Vagina (tissue), 2 donors: ENCODE measurements at places on chromosomes 2 and 18. TPM values are rescaled to one million over a fixed set of nuclear protein-coding genes. Genes with fewer than 3 reads are reported as not detected.

DNA sequence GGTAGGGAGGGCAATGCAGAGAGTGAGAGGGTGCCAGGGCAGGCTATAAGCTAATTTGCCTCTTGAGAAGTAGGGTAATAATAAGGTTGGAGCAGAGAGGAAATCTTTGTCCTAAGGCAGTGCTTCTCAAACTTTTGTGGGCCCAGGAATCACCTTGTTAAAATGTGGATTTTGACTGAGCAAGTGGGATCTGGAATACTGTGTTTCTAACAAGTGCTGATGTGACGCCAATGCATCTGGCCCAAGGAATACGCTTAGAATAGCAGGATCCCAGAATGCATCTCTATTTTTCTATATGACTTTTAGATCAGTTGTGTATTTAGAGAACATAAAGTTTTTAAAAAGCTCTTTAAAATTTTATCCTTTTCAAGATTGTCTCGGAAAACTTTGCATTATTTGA lies 29.7 kb upstream of the GTF2A1L start:
- H3K4me1 ChIP-seq = no peaks in the 10 kb centered on the region
- H3K36me3 ChIP-seq = no peaks in the 10 kb centered on the region
- no peak overlapping the region for H3K27ac ChIP-seq

Gene CCDC141
- 2.0 TPM for total RNA-seq

- no peak overlapping the region for H3K4me3 ChIP-seq
- DNase-seq = no peak
- no peaks in the 10 kb centered on the region for H3K36me3 ChIP-seq
- no peaks in the 10 kb centered on the region for H3K27me3 ChIP-seq
- no peak overlapping the region for H3K27ac ChIP-seq
Observed at GRCh38 chr2:70728128-70728527, 39.9 kb downstream of the ADD2 start.

DNA sequence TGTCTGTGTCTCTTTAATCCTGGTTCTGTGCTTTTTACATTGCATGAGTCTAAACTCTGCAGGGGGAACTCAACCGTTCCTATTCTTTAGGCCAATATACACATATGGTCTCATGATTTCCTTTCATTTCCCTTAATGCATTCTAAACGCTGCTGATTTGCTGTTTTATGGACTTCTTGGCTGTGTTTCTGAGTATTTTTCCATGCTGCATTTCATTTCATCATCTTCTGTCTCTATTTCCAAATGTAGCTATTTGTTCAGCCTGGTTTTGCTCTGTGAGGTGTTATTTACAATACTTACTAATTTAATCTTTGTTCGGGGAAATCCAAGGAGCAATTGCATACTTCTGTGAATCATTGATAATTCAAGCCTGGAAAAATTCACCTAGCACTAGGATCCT lies 897.2 kb downstream of the TSN start:
- DNase-seq = no peak
- no peak overlapping the region for H3K4me3 ChIP-seq
- H3K36me3 ChIP-seq = no peaks in the 10 kb centered on the region
- no peaks in the 10 kb centered on the region for H3K4me1 ChIP-seq
- no peaks in the 10 kb centered on the region for H3K27me3 ChIP-seq

Gene PAIP2B
- total RNA-seq = 7.6 TPM

- no peaks in the 10 kb centered on the region for H3K27me3 ChIP-seq
- no peak overlapping the region for H3K4me3 ChIP-seq
- no peaks in the 10 kb centered on the region for H3K4me1 ChIP-seq
- no peaks in the 10 kb centered on the region for H3K36me3 ChIP-seq
Observed at GRCh38 chr18:34122724-34123334, 101.9 kb downstream of the NOL4 start.

GRCh38 chr2:142056784-142057183 lies 74.0 kb downstream of the LRP1B start:
- H3K4me1 ChIP-seq = no peaks in the 10 kb centered on the region
- no peaks in the 10 kb centered on the region for H3K36me3 ChIP-seq
- H3K4me3 ChIP-seq = no peak overlapping the region
- no peak overlapping the region for H3K27ac ChIP-seq
- no peak for DNase-seq

DNA sequence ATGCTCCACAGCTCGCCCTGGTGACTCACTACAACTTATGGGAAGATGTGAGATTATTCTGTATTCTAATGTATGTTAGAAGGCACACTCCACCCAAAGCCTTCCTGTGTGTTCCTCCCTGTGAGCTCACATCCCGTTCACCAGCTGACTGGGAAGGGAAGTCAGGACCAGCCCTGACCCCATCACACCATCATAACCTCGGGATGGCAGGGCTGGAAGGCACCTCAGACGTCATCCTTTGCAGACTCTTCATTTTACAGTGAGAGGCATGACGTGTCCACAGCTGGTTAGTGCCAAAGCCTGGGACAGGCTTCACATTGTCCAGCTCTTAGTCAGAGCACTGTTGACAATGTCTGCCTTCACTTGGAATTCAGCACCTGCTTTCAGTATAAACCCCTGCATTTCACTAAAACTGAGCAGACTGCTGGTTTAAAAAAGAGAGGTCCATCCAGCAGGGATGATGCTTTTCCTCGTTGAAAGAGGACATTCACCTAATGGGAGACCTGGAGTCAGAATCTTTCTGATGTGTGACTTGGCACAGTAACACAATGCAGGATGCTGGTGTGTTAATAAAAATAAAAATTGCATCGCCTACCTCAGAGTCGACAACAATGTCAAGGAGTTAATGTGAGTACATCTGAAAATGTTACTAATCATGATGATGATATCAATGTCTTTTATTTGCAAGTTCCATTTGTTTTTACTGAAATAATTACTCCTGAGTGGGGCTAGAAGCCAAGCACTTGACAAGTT lies 418.0 kb upstream of the TNP1 start:
- H3K4me3 ChIP-seq = no peak overlapping the region
- peaks cover 12% of the 10 kb centered on the region for H3K4me1 ChIP-seq
- no peaks in the 10 kb centered on the region for H3K27me3 ChIP-seq
- no peak overlapping the region for H3K27ac ChIP-seq
- H3K36me3 ChIP-seq = no peaks in the 10 kb centered on the region

DNA sequence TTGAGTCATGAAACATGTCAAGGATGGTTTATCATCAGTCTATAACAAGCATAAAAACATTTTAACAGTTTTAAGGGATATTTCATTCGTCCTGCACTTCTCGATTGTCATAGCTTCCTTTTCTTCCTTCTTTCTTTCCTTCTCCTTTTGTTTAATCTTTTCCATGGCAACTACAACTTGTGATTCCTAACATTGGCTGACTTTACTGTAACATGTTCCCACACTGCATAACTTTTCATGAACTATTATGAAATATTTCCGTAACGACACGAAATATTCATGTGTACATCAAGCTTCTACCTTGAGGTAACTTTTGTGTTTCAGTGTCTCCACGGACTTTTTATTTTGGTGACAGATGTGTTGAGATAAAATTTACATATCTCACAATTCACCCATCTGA lies 134.4 kb downstream of the ACTR3 start:
- H3K4me1 ChIP-seq = no peaks in the 10 kb centered on the region
- no peaks in the 10 kb centered on the region for H3K27me3 ChIP-seq
- H3K36me3 ChIP-seq = no peaks in the 10 kb centered on the region
- H3K27ac ChIP-seq = no peak overlapping the region
- no peak overlapping the region for H3K4me3 ChIP-seq

DNA sequence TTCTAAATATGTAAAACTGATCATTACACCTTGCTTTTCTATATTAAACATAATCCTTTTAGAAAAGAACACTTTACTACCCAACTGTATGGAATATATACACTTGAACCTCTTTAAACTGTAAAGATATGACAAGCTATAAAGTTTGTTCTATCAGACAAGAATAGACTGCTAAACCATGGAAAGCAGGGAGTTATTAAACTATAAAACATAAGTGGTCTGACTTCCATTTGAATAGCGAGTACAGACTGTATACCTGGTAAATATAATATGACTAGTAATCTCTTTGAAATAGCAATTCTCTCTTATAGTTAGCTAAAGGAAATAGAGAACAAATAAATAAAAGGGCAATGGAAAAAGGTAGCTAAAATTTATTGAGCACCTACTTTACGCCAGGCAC lies 125.7 kb downstream of the PRKRA start:
- H3K4me1 ChIP-seq = no peaks in the 10 kb centered on the region
- H3K4me3 ChIP-seq = no peak overlapping the region
- DNase-seq = no peak
- H3K27me3 ChIP-seq = no peaks in the 10 kb centered on the region

- H3K4me3 ChIP-seq = no peak overlapping the region
- H3K36me3 ChIP-seq = no peaks in the 10 kb centered on the region
- no peak overlapping the region for H3K27ac ChIP-seq
- DNase-seq = no peak
- no peaks in the 10 kb centered on the region for H3K27me3 ChIP-seq
Observed at GRCh38 chr2:147782141-147782930, 62.5 kb upstream of the ACVR2A start.

GRCh38 chr2:213199871-213200270 lies 48.5 kb upstream of the IKZF2 start:
- H3K4me3 ChIP-seq = no peak overlapping the region
- H3K4me1 ChIP-seq = no peaks in the 10 kb centered on the region
- no peaks in the 10 kb centered on the region for H3K36me3 ChIP-seq
- no peak overlapping the region for H3K27ac ChIP-seq

GRCh38 chr18:56565551-56566345 lies 72.6 kb downstream of the TXNL1 start:
- H3K4me1 ChIP-seq = peaks cover 18% of the 10 kb centered on the region
- no peak for DNase-seq
- peak overlapping the region; percentile 64 for H3K27ac ChIP-seq
- no peaks in the 10 kb centered on the region for H3K36me3 ChIP-seq
- no peaks in the 10 kb centered on the region for H3K27me3 ChIP-seq

DNA sequence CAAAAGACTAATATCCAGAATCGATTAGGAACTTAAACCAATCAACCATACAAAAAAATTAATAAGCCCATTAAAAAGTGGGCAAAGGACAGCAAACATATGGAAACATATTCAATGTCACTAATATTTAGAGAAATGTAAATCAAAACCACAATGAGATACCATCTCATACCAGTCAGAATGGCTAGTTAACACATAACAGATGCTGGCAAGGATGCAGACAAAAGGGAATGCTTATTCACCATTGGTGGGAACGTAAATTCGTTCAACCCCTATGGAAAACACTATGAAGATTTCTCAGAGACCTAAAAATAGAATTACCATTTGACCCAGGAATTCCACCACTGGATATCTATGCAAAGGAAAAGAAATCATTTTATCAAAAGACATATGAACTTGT lies 468.2 kb upstream of the ST6GAL2 start:
- no peaks in the 10 kb centered on the region for H3K36me3 ChIP-seq
- H3K27ac ChIP-seq = no peak overlapping the region
- no peaks in the 10 kb centered on the region for H3K4me1 ChIP-seq
- no peak for DNase-seq
- no peak overlapping the region for H3K4me3 ChIP-seq
- no peaks in the 10 kb centered on the region for H3K27me3 ChIP-seq

Gene FTCDNL1
- total RNA-seq = 2.5 TPM

DNA sequence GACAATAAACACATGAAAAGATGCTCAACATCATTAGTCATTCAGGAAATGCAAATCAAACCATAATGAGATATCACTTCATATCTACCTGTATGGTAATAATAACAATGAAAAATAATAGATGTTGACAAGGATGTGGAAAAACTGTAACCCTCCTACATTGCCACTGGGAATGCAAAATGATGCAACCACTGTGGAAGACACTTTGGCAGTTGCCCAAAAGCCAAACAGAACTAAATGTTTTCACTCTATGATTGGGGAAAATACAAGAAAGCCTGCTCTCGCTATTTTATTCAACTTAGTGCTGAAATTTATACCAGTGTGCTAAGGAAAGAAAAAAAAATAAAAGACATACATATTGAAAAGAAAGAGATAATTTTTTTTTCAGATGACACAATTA lies 934.5 kb downstream of the CNTNAP5 start:
- no peaks in the 10 kb centered on the region for H3K36me3 ChIP-seq
- H3K4me3 ChIP-seq = no peak overlapping the region
- no peak for DNase-seq

Gene SPP2
- not detected for total RNA-seq

Gene VWC2L
- total RNA-seq = not detected

Gene UGT1A10
- not detected for total RNA-seq

GRCh38 chr18:48550101-48550729 lies 11.4 kb downstream of the CTIF start:
- no peak overlapping the region for H3K27ac ChIP-seq
- DNase-seq = no peak
- H3K27me3 ChIP-seq = no peaks in the 10 kb centered on the region

GRCh38 chr2:222915092-222915957 lies 54.5 kb downstream of the ACSL3 start:
- H3K36me3 ChIP-seq = no peaks in the 10 kb centered on the region
- no peaks in the 10 kb centered on the region for H3K4me1 ChIP-seq
- no peaks in the 10 kb centered on the region for H3K27me3 ChIP-seq
- no peak overlapping the region for H3K4me3 ChIP-seq
- no peak for DNase-seq

GRCh38 chr2:33129263-33130053 lies 182.7 kb downstream of the LTBP1 start:
- peaks cover 20% of the 10 kb centered on the region for H3K4me1 ChIP-seq
- no peaks in the 10 kb centered on the region for H3K27me3 ChIP-seq
- H3K36me3 ChIP-seq = no peaks in the 10 kb centered on the region
- no peak overlapping the region for H3K27ac ChIP-seq

GRCh38 chr2:17059458-17059857 lies 393.8 kb upstream of the CYRIA start:
- no peak overlapping the region for H3K4me3 ChIP-seq
- no peaks in the 10 kb centered on the region for H3K4me1 ChIP-seq
- DNase-seq = no peak
- H3K36me3 ChIP-seq = no peaks in the 10 kb centered on the region
- no peak overlapping the region for H3K27ac ChIP-seq
- no peaks in the 10 kb centered on the region for H3K27me3 ChIP-seq
